ENCODE measurements at places on chromosomes 3 and 15.

GRCh38 chr3:167913219-167913835 is 177.8 kb downstream of the SERPINI1 start:
- no peak for DNase-seq

GRCh38 chr3:43153216-43154083 is 47.6 kb upstream of the POMGNT2 start:
- DNase-seq = no peak

GRCh38 chr15:81293728-81294515 is 30.0 kb downstream of the STARD5 start:
- peak; percentile 48 for DNase-seq

GRCh38 chr15:42024303-42024702 is 3.5 kb upstream of the PLA2G4E start:
- no peak for DNase-seq

DNA sequence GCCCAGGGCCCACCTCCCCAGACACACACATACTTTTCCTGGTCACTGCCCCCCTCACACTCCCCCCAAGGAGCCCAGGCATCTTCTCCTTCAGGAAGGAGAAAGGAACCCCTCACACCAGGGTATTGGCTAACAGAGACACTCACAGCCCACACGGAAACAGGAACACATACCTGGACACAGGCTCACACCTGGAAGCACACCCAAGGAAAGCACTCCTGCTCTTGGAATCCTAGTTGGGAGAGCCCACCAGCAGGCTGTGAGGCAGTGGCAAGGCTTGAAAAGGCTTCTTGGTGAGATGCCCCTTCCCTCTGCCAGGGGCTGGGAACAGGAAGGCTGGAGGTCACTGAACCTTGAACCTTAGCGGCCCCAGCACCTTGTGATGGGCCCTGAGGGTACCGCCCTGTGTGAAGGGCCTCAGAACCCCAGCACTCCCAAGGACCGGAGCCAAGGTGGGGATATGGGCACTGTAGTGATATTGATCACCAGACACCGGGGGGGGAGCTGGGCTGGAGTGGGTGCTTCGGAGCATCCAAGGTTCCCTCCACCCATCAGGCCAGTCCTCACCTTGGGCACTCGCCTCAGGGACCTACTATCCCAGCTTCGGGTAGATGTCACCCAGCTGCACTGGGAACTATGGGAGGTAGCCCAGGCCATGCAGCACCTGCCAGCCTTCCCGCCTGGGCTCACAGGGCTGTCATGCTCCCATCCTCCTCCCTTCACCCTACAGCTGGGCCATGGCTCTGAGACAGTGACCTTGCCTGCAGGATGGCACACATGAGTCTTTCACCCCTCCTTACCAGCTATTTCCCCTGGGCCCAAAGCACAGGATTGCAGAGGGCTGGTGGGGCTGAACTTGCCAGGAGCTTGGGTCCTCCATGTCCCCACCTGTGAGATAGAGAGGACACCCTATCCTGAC is 16.4 kb downstream of the MYL3 start:
- DNase-seq = no peak

GRCh38 chr3:49417516-49418120 is 4.7 kb downstream of the AMT start:
- DNase-seq = no peak

DNA sequence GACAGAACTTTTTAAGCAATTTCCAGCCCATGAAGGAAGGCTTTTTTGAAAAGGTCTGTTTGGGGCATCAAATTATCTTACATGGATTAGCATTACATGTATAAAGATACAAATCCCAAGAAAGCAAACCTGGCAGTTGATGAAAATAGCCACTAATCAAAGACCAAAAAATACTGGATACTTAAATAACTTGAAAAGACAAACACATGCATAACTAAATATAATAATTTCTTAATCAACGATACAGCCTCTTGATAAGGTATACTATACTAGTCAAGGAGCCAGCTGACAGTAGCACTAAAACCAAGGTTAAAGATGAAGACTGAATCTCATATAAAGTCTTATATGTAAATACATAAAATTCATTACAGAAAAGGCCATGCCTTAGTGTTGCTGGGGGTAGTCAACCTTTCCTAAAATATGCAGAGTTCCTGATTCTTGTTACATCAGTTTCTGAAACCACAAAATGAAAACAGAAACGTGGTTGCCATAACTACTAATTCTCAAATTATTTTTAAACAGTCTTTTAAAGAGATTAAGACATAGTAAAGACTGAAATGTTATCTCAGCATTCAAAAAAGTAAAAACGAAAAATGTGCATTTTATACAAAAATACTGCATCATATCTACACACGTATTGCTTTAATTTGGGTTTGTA is 2.0 kb downstream of the ANKRD28 start:
- DNase-seq = no peak

GRCh38 chr3:171953301-171954022 is 85.9 kb upstream of the FNDC3B start:
- DNase-seq = no peak

DNA sequence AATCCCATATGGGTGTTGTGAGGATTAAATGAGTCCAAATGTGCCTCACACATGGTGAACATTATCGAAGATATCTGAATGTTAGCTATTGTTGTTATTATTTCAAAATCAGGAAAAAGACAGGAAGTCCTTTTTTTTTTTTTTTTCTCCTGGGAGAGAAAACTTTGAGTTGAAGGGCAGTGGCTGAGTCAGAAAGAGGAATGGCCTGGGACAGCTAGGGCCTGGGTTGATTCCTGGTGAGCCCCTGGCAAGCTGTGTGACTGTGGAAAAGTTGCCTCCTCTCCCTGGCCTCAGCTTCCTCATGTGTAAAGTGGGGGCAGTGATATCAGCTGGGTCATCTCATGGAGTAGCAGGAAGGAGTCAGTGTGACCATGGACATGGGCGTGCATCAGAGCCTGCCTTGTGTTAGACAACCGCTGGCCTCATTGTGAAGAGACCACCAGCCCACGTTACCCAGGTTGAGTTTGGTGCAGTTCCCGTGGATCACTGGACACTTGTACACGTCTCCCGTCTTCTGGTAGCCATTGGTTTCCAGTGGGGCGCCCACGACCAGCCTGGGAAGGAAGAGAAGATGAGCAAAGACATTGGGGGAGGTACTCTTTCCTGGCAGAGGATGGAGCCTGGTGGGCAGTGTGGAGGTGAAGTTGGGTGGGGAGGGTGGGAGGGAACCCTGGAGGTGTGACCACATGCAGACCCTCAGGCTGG is 63.1 kb downstream of the ITGA11 start:
- DNase-seq = no peak

DNA sequence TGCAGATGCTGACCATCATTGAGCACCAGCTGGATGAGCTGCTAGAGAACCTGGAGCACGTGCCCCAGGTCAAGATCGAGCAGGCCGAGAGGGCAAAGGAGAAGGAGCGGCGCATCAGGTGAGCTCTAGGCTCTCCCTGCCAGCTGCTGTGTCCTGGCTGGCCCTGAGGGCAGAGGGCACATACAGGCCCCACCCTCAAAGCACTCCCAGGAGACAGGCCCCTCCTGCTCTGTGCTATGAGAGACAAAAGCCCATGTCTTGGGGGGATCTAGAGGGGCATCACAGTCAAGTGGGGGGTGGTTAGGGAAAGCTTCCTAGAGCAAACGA is 39.5 kb downstream of the CFAP100 start:
- DNase-seq = no peak

DNA sequence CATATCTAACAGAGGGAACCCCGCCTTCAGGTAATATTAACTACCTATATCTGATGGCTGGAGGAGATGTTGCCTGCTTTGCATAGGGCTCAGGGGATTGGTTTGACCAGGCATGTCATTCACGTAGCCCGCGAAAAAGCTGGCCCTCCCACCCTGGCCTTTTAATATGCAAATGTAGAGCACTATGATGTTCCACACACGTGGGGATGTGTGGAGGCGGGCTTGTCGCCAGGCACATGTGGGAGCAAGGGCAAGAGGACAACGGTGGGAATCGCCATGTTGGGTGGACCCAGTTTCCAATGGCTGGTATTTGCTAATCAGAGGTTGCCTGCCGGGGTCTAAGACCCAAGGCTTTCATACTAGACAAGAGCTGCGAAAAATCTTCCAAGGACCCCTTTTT is 469.8 kb downstream of the ZPLD1 start:
- no peak for DNase-seq

DNA sequence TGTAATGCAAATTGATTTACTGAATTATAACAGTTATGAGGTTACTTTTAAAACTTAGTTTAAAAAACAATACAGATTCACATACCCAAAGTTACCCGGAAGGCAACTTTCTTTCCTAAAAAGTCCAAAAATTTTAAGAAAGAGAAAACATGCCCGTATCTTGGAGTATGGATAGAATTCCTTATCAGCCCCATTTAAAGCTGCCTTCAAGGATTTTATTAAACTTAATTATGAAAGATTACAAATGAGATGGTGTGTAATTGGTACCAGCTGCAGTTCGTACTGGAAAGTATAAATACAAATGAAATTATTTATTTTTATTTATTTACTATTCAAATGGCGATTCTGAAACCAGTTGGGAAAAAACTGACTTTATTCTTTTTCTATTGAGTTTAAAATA is 39.4 kb downstream of the SATB1 start:
- no peak for DNase-seq

All from activated T-cell treated with anti-CD3 and anti-CD28 coated beads for 1 hour (primary cell).